Endodermal cell (in vitro differentiated cells): ENCODE measurements at places on chromosomes 7 and 10.

DNA sequence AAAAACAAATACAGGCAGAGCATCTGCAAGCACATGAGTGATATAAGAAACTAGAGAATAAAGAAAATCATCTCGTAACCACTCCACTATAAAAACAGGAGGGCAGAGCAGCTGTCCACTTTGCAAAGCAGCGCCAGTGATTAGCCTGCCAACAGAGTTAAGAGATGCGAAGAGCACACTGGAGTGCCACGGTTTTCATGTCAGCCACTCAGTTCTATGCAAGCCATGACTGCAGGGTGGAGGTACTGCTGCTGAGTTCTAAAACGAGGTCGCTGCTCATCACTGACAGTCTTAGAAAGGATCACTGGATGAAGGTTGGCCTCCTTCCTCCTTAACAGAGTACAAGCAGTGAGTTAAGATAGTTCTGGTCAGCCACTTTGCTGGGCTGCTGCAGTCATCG lies 58.5 kb downstream of the FGFR2 start:
- DNase-seq: no peak

DNA sequence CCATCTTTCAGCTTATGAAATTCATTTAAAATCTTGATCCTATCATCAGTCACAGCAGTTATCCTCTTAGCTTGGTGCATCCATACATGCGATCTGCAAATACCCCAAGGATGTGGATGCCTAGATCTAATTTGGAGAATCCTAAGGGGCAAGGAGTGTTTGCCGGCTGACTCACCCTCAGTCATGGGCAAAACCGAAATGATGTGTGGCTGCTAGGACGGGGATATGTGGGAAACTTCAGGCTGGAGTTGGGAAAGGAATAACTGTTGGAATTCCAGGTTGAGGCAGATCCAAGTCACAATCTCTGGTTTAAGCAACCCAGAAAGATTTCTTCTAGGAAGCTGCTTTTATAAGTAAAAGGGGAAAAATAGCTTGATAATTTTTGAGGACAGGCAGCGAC lies 19.7 kb upstream of the GOT1 start:
- no peak for DNase-seq

GRCh38 chr7:50610521-50611277 lies 45.5 kb upstream of the DDC start:
- DNase-seq: no peak

DNA sequence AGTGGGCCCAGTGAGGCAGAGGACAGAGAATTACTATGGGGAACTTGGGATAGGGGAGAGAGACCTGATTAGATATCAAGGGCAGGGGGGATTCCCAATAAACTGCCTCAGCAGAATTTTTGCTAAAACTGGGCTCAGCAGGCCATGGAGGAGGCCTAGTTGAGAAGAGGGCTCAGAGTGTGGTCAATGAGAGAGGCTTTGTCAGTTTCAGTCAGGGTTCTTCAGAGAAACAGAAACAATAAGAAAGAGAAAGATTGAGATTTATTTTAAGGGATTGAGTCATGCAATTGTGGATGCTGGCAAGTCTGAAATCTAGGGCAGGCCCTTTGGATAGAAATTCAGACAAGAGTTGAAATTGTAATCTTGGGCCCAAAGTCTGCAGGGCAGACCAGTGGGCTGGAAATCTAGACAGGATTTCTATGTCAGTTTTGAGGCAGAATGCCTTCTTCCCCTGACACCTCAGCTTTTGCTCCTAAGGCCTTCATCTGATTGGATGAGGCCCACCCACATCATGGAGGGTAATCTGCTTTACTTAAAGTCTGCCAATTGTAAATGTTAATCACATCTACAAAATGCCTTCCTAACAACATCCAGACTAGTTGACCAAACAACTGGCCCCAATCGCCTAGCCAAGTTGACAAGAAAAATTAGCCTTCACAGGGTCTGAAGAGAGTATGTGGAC lies 33.5 kb upstream of the CCSER2 start:
- no peak for DNase-seq
